ENCODE measurements at places on chromosomes 6 and 20.

GRCh38 chr6:3615391-3616380 is 135.8 kb downstream of the PXDC1 start:
- no peak for DNase-seq

GRCh38 chr6:152018876-152019275 is 211.4 kb downstream of the ESR1 start:
- no peak for DNase-seq

GRCh38 chr6:107709341-107709740 is 114.8 kb downstream of the SCML4 start:
- no peak for DNase-seq

- DNase-seq = no peak
These were observed 18.2 kb upstream of the CCM2L start for GRCh38 chr20:31992086-31992485.

DNA sequence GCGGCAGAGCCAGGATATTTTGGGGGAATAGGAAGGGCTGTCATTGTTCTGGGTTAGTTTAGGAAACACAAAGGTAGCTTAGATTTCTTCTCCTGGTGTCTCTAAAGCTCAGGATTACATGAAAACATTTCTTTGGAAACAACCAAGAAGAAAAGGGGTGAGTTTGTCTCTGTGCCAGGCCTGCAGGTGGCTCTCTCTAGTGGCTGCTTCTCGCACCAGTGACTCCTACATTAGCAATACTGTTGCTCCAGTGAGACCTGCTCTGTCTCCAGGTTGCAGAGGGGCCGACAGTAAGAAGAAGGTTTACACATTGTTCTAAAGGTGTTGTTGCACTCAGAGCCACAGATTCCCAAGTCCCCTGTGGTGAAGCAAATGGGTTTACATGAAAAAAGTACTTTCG is 104.6 kb upstream of the GLP1R start:
- DNase-seq = no peak

GRCh38 chr6:33983109-33983716 is 162.7 kb downstream of the GRM4 start:
- DNase-seq = no peak

- DNase-seq = no peak
These were observed 8.4 kb upstream of the BMP7 start for GRCh38 chr20:57274846-57275245.

DNA sequence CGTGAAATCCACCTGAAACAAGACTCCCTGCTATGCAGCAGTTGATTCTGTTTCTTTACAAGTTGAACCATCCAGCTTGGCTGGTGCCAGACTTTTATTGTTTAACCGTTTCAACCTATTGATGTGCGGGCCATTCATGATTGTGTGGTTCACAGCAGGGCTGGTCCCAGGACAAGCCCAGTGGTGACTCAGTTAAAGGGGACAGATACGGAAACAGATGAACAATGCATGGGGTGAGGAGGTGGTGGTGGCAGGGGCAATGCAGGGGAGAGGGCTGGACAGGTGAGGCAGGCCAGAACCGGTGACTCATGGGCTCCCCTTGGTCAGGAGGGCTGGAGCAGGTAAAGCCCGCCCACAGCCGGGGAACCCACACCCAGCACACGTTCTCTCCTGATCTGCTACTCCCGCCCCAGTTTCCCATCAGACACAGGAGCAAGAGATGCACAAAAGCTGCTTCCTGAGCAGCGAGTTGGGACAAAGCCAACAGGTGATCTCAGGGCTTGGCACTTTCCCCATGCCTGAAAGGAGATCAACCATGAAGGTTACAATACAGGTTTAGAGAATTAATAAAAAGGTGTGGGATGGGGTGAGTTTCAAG is 232.2 kb downstream of the LY86 start:
- DNase-seq = no peak

- DNase-seq = no peak
These were observed 6.2 kb upstream of the ZNF311 start for GRCh38 chr6:29011276-29011734.

DNA sequence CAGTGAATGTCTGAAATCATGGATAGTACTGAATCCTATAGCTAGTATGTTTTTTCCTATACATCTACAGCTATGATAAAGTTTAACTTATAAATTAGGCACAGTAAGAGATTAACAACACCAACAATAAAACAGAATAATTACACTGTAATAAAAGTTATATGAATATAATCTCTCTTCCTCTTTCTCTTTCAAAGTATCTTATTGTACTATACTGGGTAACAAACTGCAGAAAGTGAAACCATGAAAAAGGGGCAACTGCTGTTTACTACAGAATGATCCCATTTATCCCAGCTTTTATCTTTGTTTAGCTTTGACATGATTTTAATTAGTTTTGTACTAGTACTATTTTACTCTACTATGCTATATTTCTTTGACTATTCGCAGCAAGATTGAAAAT is 25.8 kb downstream of the ESF1 start:
- no peak for DNase-seq

- DNase-seq = no peak
These were observed 28.3 kb downstream of the RNASET2 start for GRCh38 chr6:166927935-166928643.

DNA sequence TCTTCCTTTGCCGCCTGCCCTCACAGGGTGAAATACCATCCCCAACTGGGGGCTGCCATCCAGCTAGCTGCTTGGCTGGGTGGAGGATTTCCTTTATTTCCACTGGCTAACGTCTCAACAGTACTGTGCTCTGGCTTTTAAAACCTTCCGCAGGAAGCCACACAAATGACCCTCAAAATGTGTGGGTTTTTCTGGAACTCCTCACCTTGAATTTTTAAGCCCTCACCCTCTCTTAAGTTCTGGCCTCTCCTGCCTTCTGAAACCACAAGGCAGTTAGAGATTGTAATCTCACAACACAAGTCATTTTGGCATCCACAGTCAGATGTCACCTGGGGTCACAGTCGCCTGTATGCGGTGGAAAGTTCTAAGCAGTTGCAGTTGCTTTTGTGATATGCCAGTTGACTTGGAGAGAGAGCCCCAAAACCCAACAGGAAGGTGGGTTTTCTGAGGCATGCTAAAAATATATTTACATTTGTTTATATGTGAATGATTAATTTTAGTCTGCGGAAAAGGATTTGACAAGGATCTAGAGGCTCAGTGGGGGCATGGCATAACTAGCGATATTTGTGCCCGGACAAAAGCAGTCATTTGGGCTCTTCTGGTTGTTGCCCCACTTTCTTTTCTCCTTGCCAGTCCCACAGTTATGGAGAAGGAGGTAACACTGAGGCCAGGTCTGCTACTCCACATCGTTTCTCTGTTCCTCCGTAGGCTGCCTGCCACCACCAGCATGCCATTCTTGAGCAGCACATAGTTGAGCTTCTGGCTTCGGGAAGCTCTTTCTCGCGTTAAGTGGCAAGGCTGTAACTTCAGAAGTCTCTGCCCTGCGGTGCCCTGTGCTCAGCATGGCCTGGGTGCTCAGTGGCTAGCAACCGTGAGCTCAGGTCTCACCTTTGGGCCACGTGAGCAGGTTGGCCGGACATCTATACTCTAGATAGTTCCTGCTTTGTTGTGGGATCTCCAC is 335.3 kb downstream of the CD83 start:
- DNase-seq = no peak

- no peak for DNase-seq
These were observed 70.4 kb downstream of the SAMD5 start for GRCh38 chr6:147578883-147579282.

DNA sequence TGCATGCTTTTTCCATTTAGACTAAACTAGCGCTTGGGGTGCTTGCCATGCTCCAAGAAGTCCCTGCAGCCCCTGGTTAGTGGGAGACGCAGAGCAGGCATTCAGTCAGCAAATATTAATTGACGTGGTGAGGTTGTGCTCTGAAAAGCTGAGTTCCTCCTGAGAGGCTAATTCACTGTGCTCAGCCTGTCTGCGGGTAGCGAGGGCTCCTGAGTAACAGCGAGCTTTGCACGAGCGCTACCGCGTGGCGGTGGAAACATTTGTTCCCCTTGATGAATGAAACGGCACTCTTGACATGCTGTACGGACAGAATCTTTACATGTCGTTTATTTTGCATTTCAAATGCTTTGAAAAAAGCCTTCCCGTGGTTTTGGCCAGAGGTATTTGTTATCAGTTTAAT is 170.6 kb upstream of the AGPAT4 start:
- no peak for DNase-seq

GRCh38 chr20:10492065-10492464 is 57.0 kb downstream of the SLX4IP start:
- no peak for DNase-seq

- no peak for DNase-seq
These were observed 3.0 kb upstream of the PHACTR2 start for GRCh38 chr6:143674483-143675381.

- no peak for DNase-seq
These were observed at the start of gene CLPSL2 for GRCh38 chr6:35776364-35777215. CLPSL2 (plus strand) TSS chr6:35776598; CDS start chr6:35776619, 21 bp downstream.

GRCh38 chr6:44059359-44060346 is 67.6 kb downstream of the MRPL14 start:
- no peak for DNase-seq

- no peak for DNase-seq
These were observed 34.2 kb upstream of the BTN3A2 start for GRCh38 chr6:26330859-26331217.
